ENCODE measurements at places on chromosomes 13 and 19.
A peak's percentile ranks its signal among the peaks of the same experiment; 100 is the strongest.

DNA sequence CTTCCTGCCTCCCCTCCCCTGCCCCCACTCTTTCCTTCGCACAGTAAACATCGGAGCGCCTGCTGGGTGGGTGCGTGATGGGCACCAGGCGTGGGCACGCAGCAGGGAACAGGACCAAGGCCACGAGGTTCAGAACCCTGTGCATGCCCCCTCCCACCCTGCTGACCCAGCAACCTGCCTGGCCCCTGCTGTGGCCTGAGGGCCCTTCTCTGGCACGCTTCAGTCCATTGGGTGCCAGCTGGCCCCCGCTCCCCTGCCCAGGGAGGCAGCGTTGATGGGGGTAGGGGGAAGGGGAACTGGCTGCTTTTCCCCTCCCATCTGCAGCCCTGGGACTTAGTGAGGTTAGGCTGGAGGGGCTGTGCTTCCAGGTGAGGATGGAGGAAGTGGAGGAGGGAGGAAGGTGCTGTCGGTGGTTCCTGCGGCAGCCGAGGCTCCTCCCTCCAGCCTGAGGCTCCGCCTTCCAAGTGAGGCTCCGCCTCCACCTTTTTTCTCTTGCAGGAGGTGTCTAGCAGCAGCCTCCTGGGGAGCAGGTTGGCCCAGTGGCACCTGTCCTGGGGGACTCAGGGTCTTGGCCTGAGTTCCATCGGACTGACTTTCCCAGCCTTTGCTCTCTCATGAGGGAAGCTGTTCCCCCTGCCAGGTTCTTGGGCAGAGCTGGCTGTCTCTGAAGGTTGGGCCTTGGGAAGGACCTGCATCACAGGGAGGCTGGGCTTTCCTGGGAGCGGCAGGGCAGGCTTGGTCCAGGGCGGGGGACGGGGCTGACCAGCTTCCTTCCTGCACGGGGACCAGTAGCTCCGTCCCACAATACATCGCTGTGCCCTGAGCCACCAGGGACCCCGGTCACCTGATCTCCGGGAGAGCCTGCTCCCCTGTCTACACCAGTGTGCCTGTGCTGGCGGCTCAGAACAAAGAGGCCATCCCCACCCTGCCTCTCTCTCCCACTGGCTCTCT, 7.3 kb downstream of the PIAS4 start:
- DNase-seq, result peak; percentile 33

- no peak for DNase-seq
Observed at GRCh38 chr13:48010698-48011097, 9.6 kb upstream of the SUCLA2 start.

- no peak for DNase-seq
Observed at GRCh38 chr13:24280720-24281119, 28.7 kb upstream of the C1QTNF9 start.

- no peak for DNase-seq
Observed at GRCh38 chr13:21074546-21074945, 13.2 kb upstream of the LATS2 start.

GRCh38 chr19:31387717-31388301, 38.6 kb upstream of the TSHZ3 start:
- DNase-seq, result no peak

- no peak for DNase-seq
Observed at GRCh38 chr13:90857921-90858320, 489.6 kb upstream of the MIR17HG start.

GRCh38 chr13:28856287-28856686, 36.1 kb downstream of the MTUS2 start:
- DNase-seq, result no peak

DNA sequence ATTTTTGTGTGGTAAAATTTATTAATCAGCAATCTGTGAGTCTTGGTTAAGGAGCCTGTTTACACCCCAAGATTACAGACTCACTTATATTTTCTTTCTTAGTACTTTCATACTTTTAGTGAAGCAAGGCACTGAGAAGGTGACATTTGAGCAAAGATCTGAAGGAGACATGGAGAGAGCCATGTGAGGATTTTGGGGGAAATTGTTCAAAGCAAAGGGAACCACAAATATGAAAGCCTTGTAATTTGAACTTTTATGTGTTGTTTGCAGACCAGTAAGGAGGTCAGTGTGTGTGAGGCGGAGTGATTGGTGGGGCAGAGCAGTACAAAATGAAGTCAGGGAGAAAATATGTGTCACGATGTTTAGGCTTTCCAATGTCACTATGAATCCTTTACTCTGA, 140.7 kb upstream of the KLF12 start:
- no peak for DNase-seq

DNA sequence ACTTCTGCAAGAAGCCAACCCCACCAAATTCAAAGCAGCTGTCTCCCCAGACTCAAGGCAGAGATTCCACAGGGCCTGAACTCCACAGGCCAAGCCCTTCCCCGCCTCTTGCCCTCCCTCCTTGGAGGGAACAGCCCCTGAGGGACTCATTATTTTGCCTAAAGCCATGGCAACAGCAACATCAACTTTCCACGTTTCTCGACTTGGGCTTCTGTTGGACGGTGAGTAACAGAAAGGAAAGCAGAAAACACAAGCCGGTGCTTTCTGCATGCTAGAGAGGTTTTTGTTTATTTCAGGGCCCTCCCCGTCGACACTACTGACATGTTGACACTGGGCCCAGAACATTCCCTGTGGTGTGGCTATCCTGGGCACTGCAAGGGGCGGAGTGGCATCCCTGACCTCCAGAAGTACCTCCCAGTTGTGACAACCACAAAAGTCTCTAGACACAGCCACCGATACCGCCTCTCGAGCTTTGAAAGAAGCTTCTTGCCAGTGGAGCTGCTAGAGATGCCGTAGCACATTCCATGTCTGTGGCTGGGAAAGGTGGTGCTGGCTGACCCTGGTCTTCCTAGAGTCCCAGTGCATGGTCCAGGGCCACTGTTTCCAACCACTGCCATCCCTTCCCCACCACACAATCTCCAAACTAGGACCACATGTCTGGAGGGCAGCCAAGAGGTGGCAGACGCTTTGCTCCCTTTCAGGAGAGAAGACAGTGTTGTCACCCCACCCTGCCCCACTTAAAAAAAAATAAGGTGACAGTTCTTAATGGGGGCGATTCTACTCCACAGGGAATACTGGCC, 12.8 kb downstream of the CAPS start:
- no peak for DNase-seq

DNA sequence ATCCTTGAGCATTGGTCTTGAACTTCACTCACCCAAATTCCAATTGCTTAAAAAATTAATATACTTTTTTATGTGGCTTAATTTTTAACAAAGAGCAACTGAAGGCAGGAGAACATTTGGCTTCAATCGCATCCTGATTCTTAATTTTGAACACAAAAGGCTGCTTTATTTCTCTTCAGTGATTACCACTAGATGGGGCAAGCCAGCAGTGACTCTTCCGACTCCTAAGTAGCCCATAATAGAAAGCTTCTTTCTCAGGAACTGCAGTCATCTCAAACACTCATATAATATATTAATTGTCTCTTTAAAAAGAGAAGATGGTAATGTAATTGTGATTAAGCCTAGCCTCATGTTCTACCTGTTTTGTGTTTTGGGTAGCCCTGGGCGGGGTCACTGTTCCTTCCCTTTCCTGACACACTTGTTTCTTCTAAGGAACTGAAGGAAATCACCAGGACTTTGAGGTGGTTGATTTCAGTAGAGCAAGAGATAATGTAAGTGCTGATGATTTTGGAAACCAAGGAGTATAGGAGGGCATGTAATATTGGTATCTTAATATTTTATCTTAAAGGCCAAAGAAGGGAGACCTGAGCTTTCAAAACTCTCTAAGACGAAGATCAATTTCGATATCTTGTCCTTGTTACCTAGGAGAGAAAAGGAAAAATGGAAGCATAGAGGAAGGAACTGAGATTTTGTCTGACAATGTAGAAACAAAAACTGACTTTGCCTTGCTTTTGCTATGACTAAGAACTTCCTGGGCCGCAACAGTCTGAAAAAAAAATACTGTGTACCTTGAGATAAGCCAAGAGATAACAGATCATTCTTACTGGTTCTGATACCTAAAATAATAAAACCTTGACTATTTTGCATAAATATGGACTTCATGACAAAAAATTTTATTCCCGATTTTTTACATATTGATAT, 73.1 kb downstream of the TNFSF13B start:
- DNase-seq, result no peak

DNA sequence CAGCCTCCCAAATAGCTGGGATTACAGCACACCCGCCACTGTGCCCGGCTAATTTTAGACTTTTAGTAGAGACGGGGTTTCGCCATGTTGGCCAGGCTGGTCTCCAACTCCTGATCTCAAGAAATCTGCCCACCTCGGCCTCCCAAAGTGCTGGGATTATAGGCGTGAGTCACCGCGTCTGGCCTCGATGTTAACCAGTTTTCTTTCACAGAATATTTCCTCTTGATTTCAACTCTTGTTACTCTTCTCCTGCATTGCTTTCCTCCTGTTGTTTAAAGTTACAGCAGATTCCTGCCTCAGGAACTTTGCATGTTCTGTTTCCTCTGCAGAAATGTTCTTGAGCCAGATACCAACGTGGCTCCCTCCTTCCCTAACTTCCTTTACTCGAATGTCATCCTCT, 3.7 kb upstream of the PEX11G start:
- DNase-seq, result no peak

- DNase-seq, result no peak
Observed at GRCh38 chr19:5392486-5392885, 51.9 kb upstream of the PTPRS start.

GRCh38 chr19:632579-633067, 714 bp downstream of the POLRMT start:
- peak; percentile 53 for DNase-seq

DNA sequence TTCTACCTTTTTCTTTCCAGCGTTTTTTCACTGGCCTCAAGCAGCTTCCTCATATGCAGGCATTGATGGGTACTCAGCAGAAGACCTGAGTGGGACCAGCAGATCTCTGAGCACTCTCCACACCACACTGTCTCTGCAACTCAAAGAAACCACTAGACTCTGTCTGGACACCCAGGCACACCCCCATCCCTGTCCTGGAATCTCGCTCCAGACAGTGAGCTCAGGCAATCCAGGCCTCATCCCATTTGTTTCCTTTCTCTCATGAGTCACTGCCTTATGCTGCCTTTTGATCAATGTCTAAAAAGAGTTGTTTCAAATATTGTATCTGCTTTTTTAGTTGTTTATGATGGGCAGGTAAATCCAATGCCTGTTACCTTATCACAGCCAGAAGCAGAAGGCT, 19.7 kb upstream of the POP4 start:
- DNase-seq, result no peak

GRCh38 chr19:33674626-33675367, 53.0 kb downstream of the CHST8 start:
- DNase-seq, result no peak

GRCh38 chr19:9381361-9381785, 18.6 kb downstream of the ZNF177 start:
- DNase-seq, result no peak

DNA sequence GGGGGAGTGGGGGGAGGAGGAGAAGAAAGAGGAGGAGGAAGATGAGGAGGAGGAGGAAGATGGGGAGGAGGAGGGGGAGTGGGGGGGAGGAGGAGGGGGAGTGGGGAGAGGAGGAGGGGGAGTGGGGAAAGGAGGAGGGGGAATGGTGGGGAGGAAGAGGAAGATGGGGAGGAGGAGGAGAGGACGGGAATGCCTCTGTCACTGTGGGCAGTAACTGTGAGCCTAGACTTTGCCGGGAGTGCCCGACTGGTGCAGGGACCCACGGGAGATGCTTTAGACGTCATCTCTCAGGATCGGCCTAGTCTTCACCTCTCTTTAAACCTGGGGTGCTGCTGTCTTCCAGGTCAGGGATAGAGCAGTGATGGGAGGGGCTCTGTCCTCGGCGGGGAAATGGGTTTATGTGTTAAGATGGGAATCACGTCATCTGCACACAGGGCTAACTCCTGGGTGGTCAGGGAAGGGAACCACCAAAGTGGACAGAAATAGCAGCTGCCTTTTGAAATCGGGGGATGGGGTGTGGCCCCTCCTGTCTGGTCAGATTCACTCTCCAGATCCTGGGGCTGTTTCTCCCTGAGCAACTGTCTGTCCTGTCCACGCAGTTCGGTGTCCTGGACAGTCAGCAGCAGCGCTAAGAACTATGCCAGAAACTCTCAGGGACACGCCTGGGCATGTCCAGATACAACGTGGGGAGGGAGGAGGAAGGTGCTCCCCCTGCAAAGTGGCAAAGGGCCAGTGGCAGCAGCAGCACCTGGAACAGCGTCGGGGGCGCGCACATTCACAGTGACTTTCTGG, 26.9 kb downstream of the GAS6 start:
- DNase-seq, result no peak

DNA sequence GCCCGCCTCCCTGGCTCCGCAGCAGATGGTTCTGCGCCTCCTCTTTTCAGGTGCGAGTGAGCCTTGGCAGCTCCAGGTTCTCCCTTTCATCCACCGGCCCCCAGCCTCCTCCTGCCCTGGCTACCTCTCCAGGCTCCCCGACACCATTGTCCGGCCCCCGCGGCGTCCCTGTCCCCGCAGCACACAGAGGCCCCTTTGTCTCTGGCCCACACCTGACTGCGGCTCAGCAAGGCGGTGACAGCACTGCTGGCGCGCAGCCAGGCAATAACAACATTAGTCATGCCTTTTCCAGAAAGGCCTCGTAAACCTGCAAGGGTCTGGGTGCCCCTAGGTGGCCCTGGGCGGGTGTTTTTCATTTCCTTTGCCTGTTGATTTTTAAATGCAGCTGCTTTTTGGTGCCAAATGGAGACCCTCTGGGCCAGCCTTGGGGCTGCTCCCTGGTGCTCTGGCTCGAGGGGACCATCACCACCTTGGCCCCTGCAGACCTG, 73.2 kb upstream of the MEDAG start:
- DNase-seq, result peak; percentile 45

DNA sequence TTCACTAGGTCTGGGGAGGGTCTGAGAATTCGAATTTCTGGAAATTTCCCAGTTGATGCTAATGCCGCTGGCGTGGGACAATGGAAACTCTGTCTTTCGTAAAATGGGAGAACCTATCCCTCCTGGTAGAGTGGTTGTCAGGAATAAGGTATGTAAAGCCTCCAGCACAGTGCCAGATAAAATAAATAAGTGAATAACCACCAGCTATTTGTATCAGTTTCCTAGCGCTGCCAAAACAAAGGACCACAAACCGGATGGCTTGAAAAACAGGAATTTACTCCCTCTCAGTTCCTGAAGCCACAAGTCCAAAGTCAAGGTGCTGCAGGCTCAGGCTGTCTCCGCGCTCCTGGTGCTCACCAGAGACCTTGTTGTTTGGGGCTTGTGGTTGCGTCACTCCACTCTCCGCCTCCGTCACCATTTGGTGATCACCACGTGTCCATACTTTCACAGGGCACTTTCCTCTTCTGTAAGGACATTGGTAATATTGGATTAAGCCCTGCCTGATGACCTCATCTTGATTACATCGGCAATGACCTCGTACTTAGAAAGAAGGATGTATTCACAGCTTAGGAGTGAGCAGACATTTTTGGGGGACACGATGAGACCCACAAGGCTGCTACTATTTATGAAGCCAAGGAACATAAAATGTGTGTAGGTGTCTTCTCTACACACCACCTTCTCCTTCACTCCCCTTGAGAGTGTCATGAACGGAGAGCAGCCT, 428.5 kb downstream of the IRS2 start:
- no peak for DNase-seq

- DNase-seq, result no peak
Observed at GRCh38 chr13:33616130-33616529, 201.8 kb upstream of the RFC3 start.

GRCh38 chr19:31255174-31255799, 93.9 kb downstream of the TSHZ3 start:
- no peak for DNase-seq
